ENCODE measurements at places on chromosomes 1 and 21.
A peak's percentile ranks its signal among the peaks of the same experiment; 100 is the strongest.

- DNase-seq, result peak; percentile 25
These were observed 33.4 kb downstream of the PTGER3 start for GRCh38 chr1:71014178-71014579.

DNA sequence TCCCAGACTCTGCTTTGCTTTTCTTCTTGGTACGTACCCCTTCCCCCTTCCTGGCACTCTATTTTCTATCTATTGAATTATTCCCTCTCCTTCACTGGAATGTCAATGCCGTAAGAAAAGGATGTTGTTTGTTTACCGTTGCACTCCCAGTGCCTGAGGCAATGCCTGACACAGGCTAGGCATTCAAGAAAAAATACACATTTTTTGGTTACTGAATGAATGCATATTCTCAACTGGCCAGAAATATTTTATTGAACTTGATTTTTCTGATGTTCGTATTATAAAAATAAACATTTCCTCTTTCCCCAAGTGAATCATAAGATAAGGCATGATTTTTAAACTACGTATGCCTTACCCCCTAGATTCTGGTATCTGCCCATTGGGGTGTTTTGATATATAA lies 41.2 kb downstream of the GNG12 start:
- peak; percentile 67 for DNase-seq

DNA sequence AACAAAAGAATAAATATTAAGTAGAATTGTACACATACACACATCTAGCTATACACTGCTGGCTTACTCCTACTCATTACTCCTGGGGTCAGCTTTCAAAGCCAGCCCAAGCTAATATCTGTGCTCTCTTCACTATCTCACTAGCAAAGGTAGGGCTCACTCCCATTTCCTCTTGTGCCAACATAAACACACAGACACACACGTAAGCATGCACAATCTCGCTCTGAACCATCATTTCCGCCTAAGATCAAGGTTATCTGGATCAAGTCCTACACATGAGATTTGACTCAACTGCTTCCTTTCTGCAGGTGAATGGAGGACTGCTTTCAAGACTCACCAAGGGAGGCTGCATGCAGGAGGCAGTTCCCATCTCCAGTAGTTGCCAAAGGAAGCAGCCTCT lies 28.8 kb upstream of the MTMR11 start:
- DNase-seq, result no peak

DNA sequence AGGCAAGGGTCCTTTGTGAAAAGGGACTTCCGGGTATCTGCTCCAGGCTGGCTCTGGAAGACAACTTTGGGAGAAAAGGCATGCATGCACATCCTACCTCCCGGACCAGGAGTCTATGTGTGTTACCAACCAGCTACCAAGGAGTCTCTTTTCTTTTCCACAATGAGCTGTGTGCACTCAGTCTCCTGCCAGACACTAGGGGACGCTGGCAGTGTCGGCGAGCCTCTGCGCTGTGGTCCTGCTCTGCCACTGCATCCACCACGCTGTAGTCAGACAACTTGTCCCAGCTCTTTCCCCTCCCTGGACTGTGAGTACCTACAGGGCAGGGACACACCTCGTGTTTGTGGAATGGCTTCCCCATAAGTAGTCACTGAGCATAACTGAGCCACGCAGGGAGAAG lies 5.1 kb upstream of the SSR2 start:
- peak; percentile 23 for DNase-seq

DNA sequence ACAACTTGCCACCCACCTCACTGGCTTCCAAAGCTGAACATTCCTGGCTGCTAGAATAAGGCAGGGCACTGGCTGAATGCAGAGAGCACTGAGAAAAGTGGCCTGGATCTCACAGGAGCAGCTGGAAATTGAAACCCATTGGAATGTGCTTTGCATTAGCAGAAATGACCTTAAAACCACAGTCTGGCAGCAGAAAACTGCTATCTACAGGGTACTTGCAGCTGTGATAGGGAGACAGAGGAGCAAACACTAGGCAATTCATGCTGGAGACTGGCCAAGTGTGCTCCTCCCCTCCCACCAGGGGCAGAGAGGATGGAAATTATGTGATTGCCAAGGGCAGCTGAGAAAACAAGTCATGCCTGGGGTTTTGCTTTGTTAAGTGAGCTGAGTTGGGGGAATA lies 47.2 kb downstream of the HSD3B1 start:
- DNase-seq, result peak; percentile 98

- DNase-seq, result peak; percentile 12
These were observed 69.6 kb upstream of the LRRC8B start for GRCh38 chr1:89454845-89455521.

GRCh38 chr1:101241485-101242225 lies 4.8 kb downstream of the S1PR1 start:
- no peak for DNase-seq

DNA sequence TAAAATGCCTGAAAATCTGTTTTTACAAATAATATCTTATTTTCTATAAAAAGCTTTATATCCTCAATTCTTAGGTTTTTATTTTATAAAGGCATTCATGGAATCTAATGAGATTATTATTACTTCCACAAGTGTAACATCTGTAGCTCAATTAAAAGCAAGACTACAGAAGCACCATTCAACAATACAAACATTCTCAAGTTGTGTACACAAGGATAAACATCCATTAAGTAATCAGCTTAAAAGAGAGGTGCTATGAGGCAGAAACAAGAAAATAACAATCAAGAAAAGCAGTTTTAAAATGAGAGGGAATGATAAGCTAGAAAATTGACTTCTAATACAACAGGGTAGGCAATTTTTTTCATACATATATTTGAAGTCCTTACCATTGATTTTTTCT lies 326.1 kb downstream of the MRPL39 start:
- no peak for DNase-seq

- peak; percentile 37 for DNase-seq
These were observed 43.8 kb downstream of the C1orf198 start for GRCh38 chr1:230824551-230824918.

DNA sequence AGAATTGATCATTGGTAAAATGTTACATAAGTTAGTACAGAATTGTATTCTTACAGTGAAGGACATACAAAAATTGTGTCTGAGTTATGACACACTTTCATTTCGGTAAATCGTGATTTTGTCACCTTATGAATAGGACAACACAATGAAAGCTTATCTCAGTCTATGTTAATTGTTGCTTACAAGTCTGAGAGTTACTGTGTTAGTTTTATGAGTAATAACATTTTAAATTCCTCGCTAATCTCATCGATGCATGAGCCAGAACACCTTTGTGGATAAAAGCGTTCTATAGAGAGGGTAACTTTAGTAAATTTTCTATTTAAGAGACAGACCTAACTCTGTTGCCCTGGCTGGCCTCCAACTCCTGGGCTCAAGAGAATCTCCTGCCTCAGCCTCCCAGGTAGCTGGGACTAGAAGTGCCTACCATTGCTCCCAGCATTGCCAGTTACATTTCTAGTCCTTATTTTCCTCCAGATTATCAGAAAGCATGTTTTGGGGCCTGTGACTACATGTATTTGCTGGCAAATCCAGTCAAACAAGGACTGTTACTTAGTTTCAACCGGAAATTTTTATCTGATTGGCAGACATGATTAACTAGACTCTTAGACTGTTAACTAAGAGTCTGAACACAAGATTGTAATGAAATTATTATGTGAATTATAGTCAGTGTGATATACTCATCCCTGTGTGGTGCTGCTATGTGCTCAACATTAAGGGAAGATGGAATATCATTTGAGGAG lies 3.0 kb downstream of the PRRC2C start:
- no peak for DNase-seq

DNA sequence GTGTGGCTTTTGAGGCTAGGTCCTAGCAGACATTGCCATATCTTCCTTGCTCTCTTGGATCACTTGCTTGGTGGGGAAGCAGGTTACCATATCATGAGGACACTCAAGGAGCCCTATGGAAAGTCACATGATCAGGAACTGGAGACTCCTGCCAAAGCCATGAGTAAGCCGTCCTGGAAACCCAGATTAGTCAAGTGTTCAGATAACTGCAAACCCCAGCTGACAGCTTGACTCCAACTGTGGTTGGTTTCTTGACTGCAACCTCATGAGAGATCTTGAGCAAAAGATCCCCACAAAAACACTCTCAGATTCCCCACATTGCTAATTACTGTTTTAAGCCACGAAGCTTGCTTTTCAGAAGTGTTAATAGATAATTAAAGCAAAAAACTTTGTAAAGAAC lies 58.6 kb downstream of the CACNA1E start:
- peak; percentile 48 for DNase-seq

DNA sequence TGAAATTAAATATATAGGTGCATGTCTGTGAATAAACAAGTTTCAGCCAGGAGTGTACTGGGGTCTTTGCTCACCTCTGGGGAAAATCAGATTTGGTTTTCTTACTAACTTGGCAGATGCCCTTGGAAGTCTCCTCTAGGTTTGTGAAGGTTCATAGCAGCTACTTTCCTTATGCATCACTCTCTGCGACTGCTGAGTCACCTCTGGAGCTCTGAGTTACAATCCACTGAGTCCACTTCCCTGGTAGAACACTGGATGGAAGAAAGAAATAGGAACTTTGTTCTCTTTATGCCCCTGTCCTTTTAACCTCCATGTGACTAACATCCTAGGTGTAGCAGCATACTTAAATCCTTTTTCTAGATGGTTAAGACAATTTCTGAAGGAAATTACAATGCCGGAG lies 4.4 kb upstream of the FASLG start:
- peak; percentile 83 for DNase-seq

GRCh38 chr1:234141006-234141405 lies 232.2 kb upstream of the COA6 start:
- no peak for DNase-seq

- DNase-seq, result no peak
These were observed 53.1 kb downstream of the ABCD3 start for GRCh38 chr1:94471271-94471670.

- no peak for DNase-seq
These were observed 137.1 kb downstream of the LIPI start for GRCh38 chr21:14073615-14074014.

- DNase-seq, result no peak
These were observed 127.3 kb downstream of the SYF2 start for GRCh38 chr1:25104932-25105561.

- DNase-seq, result peak; percentile 97
These were observed 18.0 kb upstream of the ID3 start for GRCh38 chr1:23577056-23578004.
